ENCODE measurements at places on chromosomes 6 and 20.

- no peak for ATAC-seq
Measured at GRCh38 chr6:38306931-38307330, 332.8 kb downstream of the BTBD9 start.

- ATAC-seq = no peak
Measured at GRCh38 chr6:157996201-157996712, 14.6 kb downstream of the SYNJ2 start.

DNA sequence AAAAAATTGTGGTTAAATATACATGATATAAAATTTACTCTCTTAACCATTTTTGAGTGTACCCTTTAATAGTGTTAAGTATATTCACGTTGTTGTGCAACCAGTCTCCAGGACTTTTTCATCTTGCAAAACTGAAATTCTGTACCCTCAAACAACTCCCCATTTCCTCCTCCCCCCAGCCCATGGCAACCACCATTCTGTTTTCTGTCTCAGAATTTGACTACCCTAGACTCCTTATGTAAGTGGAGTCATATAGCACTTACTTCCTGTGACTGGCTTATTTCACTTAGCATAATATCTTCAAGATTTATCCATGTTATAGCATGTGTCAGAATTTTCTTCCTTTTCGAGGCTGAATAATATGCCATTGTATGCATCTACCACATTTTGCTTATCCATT is 5.1 kb downstream of the VPS16 start:
- ATAC-seq = no peak

DNA sequence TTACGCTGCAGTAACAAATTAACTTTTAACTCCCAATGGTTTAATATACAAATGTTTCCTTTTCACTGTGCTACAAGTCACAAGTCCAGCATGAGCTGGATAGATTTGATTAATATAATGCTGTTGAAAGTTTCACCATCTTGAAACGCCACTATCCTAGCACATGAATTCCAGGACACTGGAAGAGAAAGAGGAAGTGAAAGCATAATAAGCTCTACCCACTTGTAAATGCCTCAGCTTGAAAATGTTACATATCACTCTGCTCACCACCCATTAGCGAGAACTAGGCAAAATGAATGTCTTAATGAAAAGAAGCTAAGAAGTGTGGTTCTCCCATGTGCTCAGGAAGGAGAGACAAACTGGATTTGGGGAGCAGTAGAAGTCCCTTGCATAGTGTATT is 46.9 kb downstream of the PCSK2 start:
- no peak for ATAC-seq

GRCh38 chr6:10259671-10260070 is 155.2 kb downstream of the TFAP2A start:
- no peak for ATAC-seq

- no peak for ATAC-seq
Measured at GRCh38 chr6:98230250-98230649, 604.1 kb upstream of the POU3F2 start.

DNA sequence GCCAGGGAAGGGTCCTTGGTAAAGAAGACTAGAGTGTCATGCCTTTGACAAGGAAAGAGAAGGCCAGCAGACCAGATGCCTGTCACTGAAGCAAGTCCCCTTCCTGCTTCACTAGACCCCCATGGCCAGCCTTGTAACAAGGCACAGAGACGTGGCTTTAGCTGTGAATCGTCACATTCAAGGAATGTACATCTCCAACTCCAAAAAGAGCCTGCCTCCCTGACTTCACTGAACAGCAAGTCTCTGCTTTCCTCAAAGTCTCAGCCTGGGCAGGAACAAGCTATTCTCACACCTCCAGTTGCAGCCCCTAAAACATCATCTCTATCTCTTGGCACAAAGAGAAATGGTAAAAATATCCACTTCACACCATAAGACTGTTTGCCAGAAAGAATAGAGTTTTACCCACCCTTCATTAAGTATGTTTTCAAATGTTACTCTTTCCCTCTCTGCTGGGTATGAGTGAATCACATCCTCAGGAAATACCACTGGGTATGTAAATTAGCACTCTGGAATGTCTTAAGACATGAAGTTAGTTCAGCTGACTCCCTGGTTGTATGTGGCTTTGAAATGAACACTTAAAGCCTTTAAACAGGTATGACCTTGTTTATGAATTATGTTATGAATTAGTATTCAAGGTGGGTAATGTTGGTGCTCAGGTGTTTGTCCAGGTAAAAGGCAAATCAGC is 46.4 kb upstream of the NT5E start:
- peak; percentile 81 for ATAC-seq

DNA sequence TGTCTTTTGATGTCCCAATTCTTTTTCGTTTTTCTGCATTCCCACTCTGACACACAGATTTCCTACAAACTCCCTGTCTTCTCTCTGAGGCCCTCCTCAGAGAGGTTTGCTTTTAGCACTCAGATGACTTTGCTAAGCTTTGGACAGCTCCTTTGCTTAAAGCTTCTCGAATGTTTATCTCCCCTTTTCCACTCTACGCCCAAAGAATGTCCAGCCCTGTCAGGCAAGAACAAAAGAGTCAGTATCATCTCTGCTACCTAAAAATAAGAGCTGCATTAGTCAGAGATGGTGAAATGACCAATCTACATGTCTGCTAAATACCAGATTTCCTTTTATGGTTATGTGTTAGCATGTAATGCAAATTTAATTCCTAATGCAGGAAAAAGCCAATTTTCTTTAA is 56.8 kb downstream of the PREP start:
- ATAC-seq = peak; percentile 64

DNA sequence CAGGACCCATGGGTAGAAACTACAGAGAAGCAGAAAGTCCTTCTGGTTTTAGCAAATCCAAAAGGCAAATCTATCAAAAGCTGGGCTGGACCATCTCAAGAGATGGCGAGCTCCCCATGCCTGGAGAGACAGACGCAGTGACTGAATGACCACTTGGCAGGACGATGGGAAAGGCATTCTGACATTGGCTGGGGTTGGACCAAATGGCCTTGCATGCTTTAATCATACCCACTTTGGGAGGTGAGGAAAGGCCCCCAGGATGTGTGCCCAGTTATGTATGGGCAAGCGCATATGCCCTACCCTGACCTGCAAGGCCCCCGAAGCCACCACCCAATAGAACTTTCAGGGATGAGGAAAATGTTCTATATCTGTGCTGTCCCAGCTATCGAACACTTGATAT is 45.1 kb downstream of the JPH2 start:
- no peak for ATAC-seq

- ATAC-seq = peak; percentile 52
Measured at GRCh38 chr6:18241208-18242038, 22.9 kb downstream of the DEK start.

- no peak for ATAC-seq
Measured at GRCh38 chr20:3595541-3595940, 67.7 kb downstream of the GFRA4 start.

All from esophagus mucosa (tissue), 1 donor.